NCI-H510A treated with DMSO at 0.1 percent for 48 hours (cell line): ENCODE measurements at places on chromosomes 2 and 18.

DNA sequence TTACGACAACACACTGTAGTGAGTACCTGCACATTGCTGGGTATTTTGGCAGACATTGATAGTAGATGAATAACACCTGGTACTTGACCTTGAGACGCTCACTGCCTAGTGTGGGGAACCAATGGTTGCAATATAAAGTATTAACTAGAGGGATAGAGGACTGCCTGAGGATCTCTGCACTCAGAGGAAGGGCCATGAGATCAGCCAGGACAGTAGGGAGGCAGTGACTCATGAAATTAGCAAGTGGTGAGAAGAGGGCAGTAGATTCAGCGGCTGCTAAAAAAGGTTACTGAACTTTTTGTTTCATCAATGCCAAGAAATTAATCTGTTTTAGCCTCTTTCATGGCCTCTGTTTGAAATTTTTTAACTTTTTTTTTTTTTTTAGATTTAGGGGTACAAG is 250.8 kb upstream of the TCF4 start:
- no peak for DNase-seq

- no peak for DNase-seq
These were observed 57.4 kb downstream of the CCBE1 start for GRCh38 chr18:59639821-59640220.

DNA sequence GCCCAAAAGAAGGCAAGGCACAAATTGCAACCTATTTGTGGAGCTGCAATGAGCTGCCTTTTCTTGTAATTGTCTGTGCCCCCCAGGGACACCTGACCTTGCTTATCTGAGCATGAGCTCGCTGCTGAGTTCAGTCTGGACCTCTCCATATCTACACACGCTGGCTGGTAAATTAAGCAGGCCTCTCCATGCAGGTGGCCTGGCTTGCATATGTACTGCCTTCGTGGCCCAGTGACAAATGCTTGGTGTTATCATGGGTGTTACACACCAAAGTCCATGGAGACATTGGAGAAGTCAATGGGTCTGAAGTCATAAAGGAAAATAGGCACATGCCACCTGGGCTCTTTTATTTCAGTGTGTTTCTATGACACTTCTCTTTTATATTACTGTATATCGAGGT is 121.2 kb downstream of the IRS1 start:
- DNase-seq: no peak

DNA sequence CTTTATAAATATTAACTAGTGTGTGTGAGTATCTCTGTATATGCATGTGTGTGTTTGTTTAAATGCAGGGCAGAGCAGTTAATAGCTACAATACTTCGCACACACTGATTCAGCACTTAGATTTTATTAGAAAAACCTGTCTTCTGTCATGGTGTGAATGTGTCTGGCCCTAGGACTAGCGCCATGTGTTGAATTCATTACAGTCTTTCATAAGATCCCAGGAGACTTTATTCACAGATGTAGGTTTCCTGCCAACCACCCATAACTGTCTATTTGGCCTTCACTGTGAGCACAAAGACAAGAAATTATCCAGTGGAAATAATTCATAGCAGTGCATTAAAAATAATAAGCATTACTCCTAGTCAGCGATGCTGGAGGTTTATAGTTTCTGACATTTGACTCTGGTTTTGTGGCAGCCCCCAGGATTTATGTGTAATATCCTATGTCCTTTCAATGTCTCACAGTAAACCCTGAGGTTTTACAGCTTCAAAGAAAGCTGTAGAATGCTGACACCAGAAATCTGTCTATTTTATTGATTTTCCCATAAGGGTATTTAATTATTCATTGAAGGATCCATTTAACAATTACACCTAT is 93.9 kb downstream of the ZNF804A start:
- DNase-seq: no peak

DNA sequence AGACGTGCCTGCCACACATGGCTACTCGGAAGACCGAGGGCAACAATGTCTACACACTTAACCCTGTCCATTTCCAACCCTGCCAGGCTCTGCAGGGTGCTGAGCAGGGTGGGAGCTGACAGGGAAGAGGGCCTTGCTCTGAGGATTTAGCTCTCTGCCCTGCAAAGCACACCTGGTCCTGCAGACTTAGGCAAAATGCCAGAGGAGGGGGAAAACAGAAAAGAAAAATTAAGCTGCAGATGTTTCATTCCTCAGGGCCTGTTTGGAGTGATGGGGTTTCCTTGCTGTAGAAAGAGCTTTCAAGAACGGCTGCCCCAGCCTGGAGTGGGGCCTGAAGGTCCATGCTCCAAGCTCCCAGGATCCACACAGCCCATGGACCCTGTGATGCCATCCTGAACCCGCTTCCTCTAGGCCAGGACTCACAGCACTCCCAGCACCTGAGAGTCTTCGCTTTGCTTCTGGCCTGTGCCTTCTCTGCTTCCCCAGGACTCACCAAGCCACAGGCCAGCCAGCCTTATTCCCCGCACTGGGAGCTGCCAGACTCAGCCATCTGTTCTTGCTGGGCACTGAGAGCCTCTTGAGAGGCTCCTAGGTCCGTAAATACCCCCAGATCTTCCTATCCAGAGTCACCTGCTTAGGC is 9.1 kb upstream of the TEX51 start:
- no peak for DNase-seq

GRCh38 chr18:57806201-57806977 is 3.3 kb upstream of the ATP8B1 start:
- DNase-seq: no peak

DNA sequence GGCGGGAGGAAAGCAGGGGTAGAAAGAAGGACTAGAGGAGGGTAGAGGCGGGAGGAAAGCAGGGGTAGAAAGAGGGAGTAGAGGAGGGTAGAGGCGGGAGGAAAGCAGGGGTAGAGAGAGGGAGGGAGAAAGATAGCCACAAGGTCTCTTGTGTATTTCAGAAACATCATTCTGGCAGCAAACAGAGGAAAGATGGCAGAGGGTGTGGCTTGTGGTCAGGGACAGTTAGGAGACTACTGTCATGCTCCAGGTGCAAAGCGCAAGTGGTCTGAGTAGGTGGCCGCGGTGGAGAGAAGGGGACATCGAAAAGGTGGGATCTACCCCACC is 82.4 kb upstream of the TAF1B start:
- DNase-seq: no peak

DNA sequence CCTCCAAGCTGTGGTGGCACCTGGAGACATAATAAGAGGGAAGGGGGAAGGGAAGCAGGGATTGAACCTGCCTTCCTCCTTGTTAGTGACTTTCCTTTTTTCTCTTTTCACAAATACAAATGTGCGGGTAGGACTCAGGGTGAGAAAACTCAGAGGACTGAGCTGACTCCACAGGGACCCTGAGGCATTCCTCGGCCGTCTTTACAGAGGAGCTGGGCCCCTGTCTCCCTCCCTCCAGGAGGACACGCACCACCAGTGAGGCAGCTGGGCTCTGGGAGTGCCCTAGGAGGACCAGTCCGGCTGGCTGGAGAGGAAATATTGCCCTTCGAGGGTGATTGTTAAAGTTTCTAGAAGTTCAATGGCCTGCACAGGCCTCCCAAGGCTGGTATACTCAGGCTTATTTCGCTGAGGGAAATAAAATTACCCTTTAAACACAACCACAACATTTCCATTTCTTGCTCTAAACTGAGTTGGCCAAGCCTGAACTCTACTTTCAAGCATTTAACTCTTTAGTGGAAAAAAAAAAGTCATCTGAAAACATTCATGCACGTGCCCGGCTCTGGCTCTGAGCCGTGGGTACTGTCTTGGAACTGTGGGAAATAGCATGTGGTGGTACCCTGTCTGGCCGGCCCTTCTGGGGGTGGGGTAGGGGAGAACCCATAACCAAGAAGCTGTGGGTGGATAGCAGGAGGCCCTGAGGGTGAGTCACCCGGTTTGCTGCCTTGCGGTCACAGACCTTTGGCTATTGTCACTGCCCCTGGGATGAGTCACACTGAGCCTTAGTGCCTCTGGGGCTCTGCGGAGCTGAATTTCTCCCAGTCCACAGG is 116.0 kb downstream of the COPS8 start:
- DNase-seq: no peak

DNA sequence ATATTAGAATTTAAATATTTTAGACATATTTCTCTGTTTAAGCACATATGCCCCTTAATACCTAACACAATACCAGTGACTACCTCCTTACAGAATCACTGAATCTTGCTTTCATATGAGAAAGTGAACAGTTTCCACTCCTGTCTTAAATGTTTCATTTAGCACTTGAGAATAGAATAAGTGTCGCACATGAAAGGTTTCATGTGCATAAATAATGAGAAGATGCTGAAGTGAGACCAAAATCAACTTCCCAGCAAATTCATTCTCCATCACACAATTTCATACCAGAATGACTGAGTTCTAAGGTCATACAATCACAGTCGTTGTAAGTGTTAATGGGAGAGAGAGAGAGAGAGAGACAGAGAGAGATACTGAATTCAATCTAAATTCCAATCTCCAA is 51.2 kb downstream of the ATIC start:
- DNase-seq: no peak

- DNase-seq: no peak
These were observed 135.8 kb upstream of the DSEL start for GRCh38 chr18:67652288-67652687.
